ENCODE measurements at places on chromosomes 4 and X.

DNA sequence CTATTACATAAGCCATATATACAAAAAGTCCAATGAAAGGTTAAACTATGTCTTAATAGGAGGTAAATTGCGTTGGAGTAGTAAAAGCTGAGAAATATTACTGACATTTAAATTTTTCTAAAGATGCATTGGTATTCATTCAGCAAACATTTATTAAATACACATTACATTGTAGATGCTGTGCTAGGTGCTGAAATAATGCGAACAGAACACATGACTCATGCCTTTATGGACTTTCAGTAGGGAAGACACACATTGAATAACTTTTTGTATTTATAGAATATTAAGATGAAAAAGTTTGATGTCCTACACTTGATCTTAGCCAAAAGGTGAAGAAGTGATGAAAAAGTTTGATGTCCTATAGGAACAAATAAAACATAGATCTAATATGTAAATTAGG is 871.1 kb upstream of the SLIT2 start:
- DNase-seq, result no peak

- no peak for DNase-seq
These were observed 1209.7 kb upstream of the PABPC4L start for GRCh38 chr4:135411251-135411650.

- DNase-seq, result no peak
These were observed 22.5 kb upstream of the MSANTD1 start for GRCh38 chr4:3226467-3226866.

DNA sequence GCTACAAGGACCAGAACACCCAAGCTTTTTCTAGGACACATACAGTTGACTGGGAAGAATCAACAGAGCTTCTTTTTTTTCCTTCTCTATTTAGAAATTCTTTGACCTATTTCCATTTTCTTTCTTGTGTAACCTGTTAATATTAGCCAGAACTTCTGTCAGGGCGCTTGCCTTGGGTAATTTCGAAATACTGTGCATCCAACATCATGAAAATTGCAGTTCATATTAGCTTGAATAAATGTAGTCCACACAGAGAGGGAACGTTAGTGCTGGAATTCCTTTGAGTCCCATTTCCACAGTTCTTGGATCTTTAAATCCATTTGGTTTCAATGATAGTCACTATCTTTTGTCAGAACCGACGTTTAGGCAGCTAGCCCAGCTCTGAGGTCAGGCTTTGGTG is 141.8 kb downstream of the MXRA5 start:
- DNase-seq, result no peak

DNA sequence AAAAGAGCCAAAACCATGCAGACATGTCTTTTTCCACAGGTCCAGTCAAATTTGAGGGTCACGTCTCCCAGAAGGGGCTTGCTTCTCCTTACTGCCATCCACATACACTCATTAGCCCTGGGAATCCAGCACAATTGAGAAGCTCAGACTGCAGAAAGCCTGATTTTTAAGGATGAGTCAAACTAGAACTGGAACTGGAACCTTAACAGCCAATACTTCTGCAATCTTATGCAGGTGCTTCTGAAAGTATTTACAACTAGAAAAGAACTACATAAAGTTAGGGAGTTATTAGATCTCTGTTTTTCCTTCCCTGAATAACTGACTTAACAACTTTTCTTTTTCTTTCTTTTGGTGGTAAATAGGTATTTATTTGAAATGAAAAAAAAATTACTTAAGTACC is 86.3 kb downstream of the CDS1 start:
- DNase-seq, result no peak

DNA sequence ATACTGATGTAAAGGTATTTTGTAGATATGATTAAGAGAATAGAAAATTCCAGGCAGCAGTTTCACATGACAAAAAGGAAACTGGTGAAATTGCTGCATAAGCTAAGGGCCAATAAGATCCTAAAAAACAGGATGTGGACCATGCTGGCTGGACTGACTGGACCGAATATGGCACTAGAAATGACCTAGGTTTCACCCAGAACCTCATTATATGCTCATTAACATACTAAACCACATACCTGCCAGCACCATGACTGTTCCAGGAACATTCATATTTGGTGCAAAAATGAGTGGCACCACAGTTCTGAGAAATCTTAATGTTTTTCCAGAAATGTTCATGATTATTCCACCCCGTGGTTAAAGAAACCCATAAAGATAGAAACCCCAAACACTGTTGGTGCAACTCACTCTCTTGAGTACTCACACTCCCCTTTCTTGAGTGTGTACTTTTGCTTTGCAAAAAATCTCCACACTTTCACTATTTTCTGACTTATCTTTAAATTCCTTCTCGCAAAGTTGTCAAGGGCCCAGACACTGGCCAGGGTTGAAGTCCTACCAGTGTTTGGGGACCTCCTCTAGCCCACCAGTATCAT is 74.0 kb downstream of the FANCB start:
- no peak for DNase-seq

GRCh38 chr4:122122083-122122482 is 30.0 kb upstream of the BLTP1 start:
- no peak for DNase-seq

GRCh38 chr4:68499021-68499420 is 51.8 kb downstream of the TMPRSS11E start:
- no peak for DNase-seq

DNA sequence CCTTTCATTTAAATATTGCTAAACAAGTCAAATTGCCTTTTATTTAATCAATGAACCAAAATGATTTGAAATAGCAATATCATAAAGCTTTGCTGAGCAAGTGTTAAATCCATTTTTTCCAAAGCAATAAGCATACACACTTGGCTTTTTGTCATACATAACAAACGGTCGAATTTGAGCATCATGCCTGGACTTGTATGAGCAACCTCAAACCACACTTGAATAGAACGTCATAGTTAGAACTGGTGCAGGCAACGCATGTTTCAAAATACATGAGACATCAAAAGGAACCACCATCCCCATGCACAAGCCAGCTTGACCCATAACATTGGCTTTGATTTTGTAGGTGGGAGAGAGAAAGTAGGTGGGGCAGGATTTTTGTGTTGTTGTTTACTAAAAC is 812.3 kb upstream of the FRG1 start:
- DNase-seq, result no peak

- no peak for DNase-seq
These were observed 37.2 kb downstream of the GUCY1B1 start for GRCh38 chr4:155795991-155796390.

DNA sequence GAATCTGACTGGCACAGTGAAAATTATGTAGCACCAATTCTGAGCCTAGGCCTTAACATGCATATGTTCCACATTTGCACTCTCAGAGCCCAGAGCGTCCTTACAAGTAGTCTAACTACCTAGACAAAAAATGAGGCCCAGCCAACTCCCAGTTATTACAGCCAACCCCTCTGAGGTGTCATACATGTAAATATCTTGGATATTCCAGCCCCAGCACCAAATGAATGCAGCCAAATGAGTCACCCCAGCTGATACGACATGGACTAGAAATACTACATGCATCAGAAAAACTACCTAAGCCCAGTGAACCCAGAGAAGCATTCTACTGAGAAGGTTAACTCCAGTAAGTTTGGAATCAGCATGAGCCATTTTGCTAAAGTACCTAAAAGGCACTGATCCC is 145.1 kb downstream of the STPG2 start:
- DNase-seq, result no peak

DNA sequence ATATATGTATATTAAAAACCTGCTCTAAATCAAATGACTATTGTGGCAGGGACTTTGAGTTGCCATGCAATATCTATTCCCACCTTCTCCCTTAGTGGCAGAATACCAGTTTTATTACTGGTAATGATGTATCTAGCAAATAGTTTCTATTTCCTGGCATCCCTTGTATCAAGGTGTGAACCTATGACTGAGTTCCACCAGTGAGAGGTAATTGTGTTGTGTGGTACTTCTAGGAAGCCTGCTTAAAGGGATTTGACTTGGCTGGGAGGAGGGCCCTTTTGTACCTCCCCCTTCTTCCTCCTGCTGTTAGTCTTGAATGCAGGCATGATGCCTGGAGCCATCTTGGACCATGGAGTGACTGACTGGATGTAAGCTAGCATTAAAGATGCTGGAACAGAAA is 65.4 kb upstream of the DYNLT3 start:
- DNase-seq, result no peak

GRCh38 chr4:15654593-15655222 is 449 bp downstream of the FBXL5 start:
- peak; percentile 52 for DNase-seq

GRCh38 chr4:15653864-15654592 is 1.1 kb downstream of the FBXL5 start:
- peak; percentile 72 for DNase-seq

GRCh38 chr4:136768925-136769275 is 763.4 kb downstream of the PCDH18 start:
- DNase-seq, result no peak

DNA sequence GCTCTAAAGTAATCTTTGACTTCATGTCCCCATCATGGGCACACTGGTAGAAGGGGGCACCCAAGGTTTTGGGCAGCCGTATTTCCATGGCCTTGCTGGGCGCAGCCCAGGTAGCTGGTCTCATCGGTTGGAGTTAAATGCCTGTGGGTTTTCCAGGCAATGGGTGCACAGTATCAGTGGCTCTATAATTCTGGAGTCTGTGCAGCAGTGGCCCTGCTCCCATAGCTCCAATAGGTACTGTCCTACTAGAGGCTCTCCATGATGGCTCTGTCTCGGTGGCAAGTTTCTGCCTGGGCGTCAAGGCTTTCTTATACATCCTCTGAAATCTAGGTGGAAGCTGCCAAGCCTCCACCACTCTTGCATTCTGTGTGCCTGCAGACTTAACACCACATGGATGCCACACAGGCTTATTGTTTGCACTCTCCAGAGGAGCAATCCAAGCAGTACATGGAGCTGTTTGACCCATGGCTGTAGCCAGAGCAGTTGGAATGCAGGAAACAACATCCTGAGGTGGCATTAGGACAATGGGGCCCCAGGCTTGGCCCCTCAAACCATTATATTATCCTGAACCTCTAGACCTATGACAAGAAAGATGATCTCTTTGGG is 60.5 kb upstream of the UGT8 start:
- DNase-seq, result no peak

GRCh38 chr4:87071401-87071800 is 136.6 kb downstream of the AFF1 start:
- peak; percentile 63 for DNase-seq

GRCh38 chr4:186755550-186756519 is 32.2 kb upstream of the FAT1 start:
- no peak for DNase-seq

DNA sequence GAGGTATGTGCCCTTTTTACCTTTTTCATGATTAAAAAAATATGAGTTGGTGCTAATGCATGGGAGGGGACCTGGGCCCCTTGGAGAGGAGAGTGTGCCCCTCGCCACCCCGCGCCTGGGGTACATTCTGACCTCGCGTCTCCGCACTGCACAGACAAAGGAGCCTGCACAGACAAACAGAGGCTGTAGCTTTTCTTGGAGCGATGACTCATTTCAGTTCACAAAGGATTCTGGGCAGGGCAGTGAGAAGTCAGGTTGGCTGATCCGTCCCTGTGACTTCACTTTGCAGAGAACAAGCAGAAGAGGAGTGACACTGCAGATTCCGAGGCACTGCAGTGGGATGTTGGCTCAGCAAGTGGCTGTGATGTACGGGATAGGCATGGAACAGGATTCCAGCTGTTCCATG is 82.9 kb downstream of the STOX2 start:
- peak; percentile 43 for DNase-seq

DNA sequence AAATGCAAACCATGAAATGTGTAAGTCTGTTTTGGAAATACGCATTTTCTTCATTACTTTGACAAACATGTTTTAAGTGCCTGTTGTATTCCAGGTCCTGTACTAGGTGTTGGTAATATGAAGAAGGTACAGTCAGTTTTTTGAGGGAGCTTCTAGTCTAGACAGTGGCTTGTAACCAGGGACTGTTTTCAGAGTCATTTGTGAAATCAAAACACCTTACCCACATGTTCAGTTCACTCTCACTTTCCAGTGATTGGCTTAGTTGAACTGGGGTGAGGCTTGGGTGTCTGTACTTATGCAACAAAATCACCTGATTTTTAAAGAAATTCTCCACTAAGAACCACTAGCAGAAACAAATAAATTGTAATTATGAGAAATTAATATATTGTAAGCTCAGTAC is 16.4 kb downstream of the DCLK2 start:
- DNase-seq, result no peak

DNA sequence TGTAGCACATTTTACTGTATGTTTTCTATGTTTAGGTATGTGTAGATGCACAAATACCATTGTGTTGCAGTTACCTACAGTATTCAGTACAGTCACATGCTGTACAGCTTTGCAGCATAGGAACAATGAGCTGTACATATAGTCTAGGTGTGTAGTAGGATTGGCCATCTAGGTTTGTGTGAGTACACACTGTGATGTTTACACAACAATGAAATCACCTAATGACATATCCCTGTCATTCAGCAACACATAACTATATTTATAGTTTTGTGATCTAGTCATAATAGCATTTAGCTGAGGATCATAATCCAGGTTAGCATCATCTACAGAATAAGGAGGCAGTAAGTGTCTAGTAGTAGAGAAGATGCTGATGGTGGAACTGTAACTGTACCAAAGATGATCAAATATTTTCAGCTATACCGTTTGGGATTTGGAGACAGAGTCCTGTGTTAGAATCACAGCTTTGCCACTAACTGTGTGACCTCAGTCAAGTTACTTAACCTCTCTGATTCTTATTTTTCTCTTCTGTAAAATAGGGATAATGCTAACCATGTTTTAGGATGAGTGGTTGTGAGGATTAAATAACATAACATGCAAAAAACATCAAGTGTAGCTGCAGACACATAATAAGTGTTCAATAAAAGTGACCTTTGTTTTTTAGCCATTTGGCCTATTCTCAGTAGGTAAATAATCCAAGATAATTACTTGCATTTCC is 73.3 kb downstream of the LIMCH1 start:
- DNase-seq, result no peak

- DNase-seq, result no peak
These were observed 10.8 kb downstream of the CETN2 start for GRCh38 chrX:152819732-152820131.

GRCh38 chr4:156830351-156830750 is 141.2 kb downstream of the PDGFC start:
- DNase-seq, result no peak

DNA sequence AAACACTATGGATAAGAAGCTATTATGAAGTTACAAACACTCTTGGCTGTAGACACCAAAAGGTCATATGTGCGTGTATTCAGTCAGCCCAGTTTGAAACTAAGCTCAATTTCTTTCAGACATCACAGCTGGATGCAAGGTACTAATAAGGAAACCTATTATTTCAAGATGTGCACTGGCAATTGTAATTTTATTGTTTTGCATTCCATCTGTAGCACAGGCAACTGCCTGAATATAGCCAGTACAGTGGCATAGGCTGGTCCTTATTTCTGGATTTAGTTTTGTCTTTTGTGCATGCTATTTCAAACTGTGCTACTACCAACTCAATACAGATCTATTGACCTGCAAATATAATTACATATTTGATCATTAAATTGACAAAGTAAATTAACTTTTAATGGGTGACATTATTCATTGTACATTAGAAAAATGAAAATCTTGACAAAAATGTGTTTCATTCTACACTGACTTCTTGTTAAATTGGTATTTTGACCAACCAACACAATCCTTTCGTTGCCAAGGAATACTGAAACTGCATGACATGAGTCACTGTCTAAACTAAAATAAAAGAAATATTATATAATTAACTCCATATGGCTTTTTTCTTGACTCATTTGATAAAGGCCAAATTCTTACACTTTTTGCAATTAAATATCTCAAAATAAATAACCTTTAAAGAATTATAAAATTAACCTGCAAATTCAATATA is 594.3 kb upstream of the ADGRL3 start:
- DNase-seq, result no peak

Data from dermis blood vessel endothelial cell (primary cell).